ENCODE measurements at places on chromosomes 12 and 14.

GRCh38 chr12:118694128-118694775, 287.1 kb upstream of the SRRM4 start:
- no peak for DNase-seq

GRCh38 chr14:101442451-101442850, 118.8 kb upstream of the DIO3 start:
- DNase-seq: peak; percentile 32

- DNase-seq: no peak
These were observed 46.9 kb downstream of the ZDHHC17 start for GRCh38 chr12:76810671-76811419.

DNA sequence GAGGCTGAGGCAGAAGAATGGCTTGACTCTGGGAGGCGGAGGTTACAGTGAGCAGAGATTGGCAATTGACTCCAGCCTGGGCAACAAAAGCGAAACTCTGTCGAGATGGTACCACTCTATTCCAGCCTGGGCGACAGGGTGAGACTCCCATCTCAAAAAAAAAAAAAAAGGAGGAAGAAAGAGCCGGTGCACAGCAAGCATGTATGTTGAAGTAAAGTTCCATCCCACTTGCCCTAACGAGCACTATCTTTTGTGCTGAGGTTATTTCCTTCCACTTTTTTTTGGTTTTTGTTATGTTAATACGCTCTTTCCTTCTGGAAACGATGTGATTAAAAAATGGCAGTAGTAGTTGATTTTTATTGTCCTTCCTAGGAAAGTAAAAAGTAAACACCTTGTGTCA, 19.5 kb upstream of the GOLGA5 start:
- no peak for DNase-seq

- DNase-seq: no peak
These were observed 3.2 kb downstream of the PLEKHD1 start for GRCh38 chr14:69487771-69488170.

- no peak for DNase-seq
These were observed 22.5 kb downstream of the PKP2 start for GRCh38 chr12:32874078-32874477.

DNA sequence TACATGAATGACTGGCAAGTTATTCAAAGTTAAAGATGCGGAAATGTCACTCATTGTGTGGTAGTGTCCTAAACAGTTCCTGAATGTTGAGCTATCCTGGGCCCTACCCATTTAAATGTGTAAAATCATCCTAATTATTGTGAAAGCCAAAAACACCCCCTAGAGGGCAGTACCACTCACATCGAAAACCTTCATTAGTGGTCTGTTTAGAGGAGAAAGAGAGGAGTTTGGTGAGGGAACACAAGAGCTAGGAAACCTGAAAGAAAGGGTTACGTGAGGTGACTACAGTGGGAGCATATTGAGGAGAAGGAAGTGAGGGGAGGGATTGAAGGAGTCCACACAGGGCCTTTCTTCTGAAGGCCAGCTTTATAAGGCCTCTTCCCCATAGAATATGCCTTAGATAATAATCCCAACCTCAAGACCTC, 2.5 kb upstream of the TEP1 start:
- no peak for DNase-seq

GRCh38 chr12:26435069-26435404, 239.7 kb downstream of the SSPN start:
- DNase-seq: no peak

DNA sequence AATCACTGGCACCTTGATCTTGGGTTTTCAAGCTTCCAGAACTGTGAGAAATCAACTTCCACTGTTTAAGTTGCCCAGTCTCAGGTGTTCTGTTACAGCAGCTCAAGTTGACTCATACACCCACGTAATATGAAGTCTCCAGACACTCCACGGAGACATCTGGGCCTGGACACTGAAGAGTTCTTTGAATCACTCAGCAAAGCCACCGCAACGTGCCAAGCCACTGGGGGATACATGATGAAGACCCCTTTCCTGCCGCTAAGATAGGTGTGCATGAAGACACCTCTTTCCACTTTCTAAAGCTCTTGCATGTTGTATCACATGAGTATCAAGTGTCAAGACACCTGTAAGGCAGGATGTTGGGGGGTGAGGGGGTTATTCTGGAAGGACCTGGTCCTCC, 311.7 kb upstream of the RTL1 start:
- DNase-seq: no peak

- DNase-seq: peak; percentile 63
These were observed 10.5 kb downstream of the ARHGEF25 start for GRCh38 chr12:57621497-57622292.

DNA sequence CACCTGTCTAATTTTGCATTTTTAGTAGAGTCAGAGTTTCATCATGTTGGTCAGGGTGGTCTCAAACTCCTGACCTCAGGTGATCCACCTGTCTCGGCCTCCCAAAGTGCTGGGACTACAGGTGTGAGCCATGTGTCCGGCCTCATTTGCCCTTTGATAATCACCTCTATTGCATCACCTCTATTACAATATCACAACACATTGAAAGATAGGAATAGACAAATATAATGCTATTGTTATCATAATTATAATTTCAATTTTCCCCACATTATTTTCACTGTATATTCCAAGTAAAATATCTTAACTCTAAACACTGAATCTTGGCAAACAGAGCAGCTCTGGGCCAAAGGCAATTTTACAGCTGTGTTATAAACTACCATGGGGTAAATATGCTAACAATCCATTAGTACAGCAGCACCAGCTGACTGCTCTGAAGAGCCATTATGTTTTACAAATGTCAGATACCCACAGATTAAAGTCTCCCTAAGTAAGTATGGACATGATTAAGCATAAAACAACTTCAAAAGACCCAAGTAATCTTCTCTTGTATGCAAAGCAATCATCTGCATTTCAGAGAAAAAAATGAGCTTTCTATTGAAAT, 173.2 kb downstream of the MED13L start:
- DNase-seq: no peak

DNA sequence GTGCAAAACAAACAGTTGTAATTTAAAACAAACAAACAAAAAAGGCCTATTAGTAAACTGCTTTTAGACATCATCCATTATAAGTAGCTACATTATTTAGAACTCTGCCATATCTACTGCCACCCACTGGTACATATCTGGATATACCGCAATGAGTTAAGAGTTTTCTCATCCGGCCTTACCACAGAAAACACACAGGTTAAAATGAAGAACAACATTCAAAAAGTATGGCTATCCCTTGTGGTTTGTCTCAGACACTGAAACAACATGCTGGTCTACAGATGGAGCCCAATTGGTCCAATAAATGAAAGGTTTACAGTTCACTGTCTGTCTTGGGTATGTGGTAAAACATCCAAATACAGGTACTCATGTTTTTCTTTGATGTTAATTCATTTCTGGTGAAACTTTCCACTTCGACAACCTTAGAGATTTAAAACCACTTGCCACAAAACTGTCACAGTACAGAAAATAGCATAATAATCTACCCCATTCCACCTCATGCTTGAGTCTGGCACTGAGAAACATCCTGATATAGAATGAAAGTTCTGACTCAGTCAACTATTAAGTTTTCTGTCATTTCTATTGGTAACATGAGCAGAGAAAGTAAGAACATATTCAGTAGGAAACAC, 354.3 kb downstream of the CEP128 start:
- no peak for DNase-seq

DNA sequence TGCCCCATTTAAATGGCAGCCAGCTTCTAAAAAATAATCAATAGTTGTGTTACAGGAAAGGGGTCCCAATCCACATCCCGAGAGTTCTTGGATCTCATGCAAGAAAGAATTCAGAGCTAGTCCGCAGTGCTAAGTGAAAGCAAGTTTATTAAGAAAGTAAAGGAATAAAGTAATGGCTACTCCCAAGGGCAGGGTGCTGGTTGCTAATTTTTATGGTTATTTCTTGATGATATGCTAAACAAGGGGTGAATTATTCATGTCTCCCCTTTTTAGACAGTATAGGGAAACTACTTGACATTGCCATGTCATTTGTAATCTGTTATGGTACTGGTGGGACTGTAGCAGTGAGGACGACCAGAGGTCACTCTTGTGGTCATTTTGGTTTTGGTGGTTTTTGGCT, 591.3 kb downstream of the LRFN5 start:
- DNase-seq: no peak

- DNase-seq: peak; percentile 22
These were observed 2.7 kb downstream of the BHLHE41 start for GRCh38 chr12:26122061-26122680.

- no peak for DNase-seq
These were observed 83.7 kb upstream of the EGLN3 start for GRCh38 chr14:34034447-34035176.

- DNase-seq: no peak
These were observed 3.5 kb upstream of the FOXN3 start for GRCh38 chr14:89420502-89420901.

DNA sequence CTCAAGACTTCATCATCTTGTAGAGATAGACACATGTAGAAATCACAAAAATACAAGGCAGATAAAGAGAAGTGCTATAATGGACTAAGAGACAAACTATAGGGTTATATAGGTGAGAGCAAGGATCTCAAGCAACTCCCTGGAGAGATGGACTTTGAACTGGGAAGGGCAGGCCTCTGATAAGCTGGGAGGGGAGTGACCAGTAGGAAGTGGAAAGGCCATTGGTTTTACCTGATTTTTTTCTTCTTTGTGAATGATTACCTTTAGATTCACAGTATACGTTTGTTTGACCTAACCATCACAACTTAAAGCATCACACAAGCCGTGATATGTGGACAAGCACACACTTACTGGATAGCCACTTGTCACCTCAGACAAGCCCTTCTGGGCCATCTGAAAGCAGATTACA, 5.2 kb upstream of the TEP1 start:
- no peak for DNase-seq

DNA sequence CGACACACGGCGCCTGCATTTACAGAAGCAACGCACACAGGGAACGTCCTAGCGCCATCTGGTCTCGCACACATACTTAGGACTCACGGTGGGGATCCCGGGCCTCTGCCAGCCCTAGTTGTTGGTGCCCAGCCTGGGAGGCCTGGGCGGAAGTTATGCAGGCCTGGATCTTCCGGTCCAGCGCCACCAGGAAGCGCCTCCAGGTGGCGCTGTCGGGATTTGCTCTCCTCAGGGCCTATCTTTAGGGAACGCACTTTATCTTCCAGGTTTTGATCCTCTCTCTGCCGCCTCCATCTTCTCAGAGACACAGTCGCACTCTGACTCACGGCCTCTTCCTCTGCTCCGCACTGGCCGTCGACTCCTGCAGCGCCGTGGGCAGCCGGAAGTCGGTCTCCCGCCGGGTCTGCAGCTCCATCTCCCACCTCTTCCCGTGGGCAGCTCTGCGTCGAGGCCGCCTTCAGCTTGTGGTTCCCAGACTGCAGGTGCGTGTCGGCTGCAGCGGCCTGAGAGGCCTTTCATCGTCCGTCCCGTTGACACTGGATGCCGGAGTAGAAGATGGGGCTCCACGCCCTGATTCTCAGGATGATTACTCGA, 760.4 kb downstream of the TMEM121 start:
- no peak for DNase-seq

DNA sequence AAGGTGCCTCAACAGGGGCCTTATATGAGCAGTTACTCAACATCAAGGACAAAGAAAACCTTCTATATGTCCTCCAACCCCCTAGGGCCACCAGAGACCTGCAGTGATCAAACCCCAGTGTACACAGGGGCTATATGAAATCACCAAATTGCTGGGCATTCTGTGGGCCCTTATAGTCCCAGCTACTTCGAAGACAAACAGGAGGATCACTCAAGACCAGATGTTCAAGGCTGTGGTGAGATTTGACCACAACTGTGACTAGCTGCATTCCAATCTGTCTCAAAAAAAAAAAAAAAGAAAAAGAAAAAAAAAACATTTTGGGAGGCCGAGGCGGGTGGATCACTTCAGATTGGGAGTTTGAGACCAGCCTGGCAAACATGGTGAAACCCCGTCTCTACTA, 51.0 kb upstream of the PRB2 start:
- DNase-seq: no peak
